EH (cell line): ENCODE measurements at places on chromosomes 5 and 9.

DNA sequence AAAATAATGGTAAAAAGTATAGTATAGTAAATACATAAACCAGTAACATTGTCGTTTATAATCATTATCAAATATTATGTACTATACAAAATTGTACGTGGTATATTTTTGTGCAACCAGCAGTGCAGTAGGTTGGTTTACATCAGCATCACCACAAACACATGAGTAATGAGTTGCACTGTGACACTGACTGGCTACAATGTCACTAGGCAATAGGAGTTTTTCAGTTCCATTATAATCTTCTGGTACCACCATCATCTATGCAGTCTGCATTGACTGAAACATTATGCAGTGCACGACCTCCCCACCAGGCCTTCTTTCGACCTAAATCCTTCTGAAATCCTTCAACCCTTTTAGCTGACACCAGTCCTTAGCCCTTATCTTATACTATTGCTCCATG lies 105.8 kb downstream of the SREK1 start:
- DNase-seq = no peak

GRCh38 chr5:133746834-133747233 lies 134.5 kb upstream of the FSTL4 start:
- DNase-seq = no peak

DNA sequence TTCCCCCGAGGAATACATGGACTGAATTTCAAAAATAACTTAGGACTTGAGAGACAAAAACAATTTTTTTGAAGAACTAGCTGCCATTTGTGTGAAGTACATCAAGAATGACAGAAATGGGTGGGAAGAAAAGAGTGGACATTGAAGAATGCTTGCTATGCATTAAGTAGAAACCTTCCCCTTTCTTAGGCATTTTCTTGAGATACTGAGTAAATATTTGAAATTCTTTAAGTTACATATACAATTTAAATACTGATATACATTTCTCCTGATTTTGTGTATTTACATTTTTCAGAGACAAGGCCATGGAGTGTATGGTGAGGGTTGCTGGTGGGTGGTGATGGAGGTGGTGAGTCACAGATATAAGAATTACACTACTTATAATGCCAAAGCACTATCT lies 319.3 kb upstream of the ADAMTSL1 start:
- DNase-seq = no peak

- no peak for DNase-seq
Observed at GRCh38 chr9:81145331-81145963, 543.9 kb downstream of the TLE1 start.

- no peak for DNase-seq
Observed at GRCh38 chr9:17962747-17963146, 383.9 kb downstream of the SH3GL2 start.

DNA sequence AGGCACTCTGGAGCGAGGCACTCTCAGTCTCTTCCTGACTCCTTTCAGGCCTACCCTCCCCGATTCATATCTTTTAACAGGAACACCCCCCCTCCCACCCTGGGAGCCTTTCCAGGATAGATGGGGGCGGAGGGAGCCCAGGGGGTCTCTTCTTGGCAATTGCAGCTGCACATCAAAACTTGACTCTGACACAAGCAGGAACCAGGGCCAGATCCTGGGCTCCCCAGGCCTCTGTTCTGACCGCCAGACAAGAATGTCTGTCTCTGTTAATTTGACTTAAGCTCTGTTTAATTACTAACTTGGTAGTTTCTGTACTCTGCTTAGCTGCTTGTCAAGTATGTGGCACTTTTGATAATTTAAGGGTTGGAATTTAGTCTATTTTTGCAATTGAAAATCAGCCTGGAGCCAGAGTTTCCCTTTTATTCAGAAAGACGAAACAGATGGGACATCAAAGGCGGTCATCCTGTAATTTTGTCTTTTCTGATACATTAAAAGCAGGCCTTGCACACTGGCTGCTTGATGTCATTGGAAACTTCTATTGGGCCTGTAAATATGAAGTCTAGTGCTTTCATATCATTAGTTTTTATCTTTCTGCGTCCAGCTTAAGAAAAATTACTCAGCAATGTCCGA lies 43.3 kb downstream of the ACTL7B start:
- no peak for DNase-seq

DNA sequence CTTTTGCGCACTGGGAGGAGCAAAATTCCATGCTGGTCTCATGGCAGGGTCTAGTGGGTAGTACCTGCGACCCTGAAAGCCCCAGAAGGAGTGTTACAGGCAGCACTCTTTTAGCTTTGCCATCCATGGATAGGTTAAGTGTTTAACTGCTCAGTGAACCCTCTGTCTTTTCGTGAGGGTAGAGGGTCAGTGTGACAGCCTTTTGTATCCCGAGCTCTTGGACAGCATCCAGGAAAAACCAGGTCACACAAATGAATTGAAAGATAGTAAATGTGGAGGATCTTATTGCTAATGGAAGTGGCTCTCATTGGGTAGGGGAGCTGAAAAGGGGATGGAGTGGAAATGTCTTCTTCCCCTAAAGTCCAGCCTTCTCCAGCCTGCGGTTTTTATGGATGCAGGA lies 57.8 kb upstream of the CCDC112 start:
- DNase-seq = no peak

- DNase-seq = no peak
Observed at GRCh38 chr9:74172874-74173273, 324.3 kb upstream of the RORB start.

DNA sequence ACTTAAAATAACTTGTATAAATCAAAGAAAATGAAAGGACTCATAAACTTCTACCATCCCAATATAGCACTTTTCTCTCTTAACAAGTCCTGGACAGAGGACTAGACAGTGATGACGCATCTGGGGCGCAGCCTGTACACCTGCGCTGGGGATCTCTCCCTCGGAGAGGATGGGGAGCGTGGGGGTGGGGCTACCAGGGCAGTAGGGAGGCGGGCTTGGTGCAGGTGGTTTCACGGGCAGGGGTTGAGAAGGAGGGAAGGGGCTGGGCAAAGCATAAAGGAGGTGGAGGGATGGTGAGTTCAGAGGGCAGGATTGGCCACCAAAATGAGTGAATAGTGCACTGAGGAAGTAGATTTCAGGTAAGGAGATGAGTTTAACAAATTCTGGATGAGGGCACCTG lies 41.1 kb downstream of the STC2 start:
- DNase-seq = no peak

GRCh38 chr5:67102708-67103107 lies 93.9 kb downstream of the CD180 start:
- no peak for DNase-seq

DNA sequence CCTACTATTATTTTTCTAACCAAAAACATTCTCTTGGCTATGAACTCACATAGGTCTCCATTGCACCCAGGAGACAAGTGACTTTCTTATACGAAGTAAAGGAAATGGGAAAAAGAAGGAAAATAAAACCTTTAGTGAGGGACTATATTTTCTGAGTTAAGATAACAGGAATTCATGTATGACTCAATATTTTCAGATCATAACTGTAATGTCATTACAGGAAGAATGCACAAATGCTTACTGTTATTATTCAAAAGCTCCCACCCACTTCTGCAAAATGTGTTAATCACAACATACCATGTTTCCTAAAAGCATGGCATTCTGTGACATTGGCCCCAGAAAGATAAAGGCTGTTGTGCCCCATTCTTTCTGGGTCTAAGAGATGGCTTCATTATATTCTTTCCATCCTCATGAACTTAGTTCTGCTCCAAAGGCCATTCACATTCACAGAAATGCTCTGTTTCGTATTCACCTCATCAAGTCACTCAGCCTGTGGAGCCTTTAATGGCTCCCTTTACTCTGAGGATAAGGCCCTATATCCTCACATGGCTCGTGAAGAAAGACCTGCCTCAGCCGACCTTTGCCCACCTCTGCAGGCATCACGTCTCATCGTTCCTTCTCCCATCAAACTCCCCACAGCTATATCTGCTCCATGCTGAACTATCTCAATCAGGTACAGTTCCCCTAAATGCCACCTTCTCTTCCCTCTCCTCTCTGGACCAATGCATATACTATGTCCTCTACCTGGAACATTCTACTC lies 77.0 kb downstream of the ABCA1 start:
- DNase-seq = peak; percentile 50

- peak; percentile 10 for DNase-seq
Observed at GRCh38 chr5:119168401-119168800, 97.5 kb downstream of the DMXL1 start.
